CD4-positive, alpha-beta T cell (primary cell): ENCODE measurements at places on chromosomes 5 and 9.

DNA sequence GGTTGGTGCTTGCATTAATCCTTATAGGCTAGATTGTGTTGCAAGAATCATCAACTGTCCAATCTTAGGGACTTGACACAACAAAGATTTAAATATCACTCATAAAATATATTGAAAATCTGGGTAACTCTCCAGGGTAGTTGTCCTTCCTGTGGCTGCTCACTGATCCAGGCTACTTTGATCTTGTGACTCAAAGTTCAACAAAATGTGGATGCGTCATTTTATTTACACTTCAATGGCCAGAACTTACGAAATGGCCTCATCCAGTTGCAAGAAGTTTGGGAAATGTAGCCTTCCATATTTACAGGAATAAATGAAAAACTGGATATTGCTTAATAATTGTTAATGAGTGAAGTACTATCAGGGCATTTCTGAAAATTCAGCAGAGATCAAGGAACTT is 235.5 kb upstream of the ACTBL2 start:
- no peak for DNase-seq

GRCh38 chr5:127025467-127025866 is 4.9 kb downstream of the MARCHF3 start:
- DNase-seq, result no peak

DNA sequence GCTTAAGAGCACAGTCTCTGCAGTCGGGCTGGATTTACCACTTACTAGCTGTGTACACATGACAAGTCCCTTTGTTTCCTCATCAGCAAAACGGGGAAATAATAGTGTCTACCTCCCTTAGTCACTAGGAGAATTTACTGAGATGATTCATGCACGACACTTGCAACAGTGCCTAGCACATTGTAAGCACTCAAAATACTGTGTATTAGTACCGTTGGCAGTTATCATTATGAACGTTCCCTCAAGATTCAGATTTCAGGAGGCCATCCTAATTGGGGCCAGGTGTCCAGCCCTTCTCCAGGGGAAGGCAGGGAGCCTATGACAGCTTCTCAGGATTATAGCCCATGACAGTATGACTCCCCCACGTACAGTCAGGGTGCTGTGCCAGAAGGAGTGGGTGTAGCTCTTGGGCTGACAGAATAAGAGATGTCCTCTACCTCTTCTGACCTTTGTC is 164.3 kb downstream of the DOCK2 start:
- DNase-seq, result no peak

- no peak for DNase-seq
Measured at GRCh38 chr5:159576902-159577301, 246.6 kb upstream of the IL12B start.

DNA sequence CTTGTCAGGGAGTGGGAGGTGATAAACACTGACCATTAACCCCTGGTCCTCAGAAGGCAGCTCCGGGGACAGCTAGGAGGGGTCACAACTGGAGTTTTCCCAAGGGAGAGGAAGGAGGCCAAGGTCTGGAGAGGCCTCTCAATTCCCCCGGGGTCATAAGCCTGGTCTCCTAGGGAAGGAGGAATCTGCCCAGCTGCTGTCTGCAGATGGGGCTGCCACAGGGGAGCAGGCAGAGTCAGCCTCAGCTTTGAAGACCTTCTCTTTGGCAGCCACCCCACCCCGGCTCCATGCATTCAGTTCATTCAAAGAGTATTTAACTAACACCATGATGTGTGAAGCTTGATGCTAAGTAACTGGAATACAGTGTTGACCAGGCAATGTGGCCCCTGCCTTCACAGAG is 74.6 kb upstream of the HSPA9 start:
- DNase-seq, result no peak

GRCh38 chr5:150297934-150298595 is 4.6 kb downstream of the ARSI start:
- no peak for DNase-seq

- DNase-seq, result no peak
Measured at GRCh38 chr5:37722236-37723161, 117.3 kb downstream of the GDNF start.

DNA sequence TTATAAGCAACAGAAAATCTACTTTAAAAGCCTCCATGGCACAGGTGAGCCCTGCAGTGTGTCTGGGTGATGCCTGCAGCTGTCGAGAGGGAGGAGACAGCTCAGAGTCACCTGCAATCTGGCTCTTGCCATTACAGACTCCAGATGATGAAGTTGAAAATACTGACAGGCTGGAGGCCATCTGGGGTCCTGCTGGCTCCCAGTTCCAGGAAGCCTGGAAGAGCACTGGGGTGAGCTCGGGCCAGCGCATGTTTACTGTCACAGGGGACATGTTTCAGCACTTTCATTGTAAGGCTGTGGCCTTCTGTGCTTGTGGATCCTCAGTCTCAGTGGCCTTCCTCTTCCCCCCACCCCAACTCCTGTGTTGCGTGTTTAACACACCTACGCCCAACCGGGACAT is 28.4 kb downstream of the CEL start:
- DNase-seq, result no peak

DNA sequence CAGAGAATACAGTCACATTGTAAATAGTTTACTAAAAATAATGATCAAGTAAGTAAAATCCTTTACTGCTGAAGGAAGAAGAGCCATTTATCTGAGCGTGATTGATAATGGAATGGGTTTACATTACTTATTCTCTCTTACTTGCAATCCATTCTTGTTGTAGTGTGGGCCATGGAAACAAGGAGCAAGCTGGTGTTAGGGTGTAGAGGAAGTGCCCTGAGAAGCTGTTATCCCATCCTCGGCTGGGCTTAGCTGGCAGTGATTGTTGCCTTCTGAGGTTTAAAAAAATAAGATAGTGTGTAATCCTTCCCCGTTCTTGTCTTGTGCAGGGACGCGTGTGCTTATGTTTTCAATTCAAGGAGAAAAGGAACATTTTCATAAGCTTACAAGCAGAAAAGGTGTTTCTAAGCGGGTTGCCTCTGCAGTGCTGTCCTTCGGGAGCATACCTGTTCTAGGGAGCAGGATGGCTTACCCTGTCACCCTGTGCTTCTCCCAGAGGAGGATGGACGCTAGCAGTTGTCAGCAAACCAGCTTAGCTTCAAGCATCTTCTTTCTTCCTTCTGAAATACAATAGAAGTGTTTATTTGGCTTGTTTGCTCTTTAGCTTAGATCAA is 188.3 kb downstream of the ARHGEF28 start:
- DNase-seq, result no peak

DNA sequence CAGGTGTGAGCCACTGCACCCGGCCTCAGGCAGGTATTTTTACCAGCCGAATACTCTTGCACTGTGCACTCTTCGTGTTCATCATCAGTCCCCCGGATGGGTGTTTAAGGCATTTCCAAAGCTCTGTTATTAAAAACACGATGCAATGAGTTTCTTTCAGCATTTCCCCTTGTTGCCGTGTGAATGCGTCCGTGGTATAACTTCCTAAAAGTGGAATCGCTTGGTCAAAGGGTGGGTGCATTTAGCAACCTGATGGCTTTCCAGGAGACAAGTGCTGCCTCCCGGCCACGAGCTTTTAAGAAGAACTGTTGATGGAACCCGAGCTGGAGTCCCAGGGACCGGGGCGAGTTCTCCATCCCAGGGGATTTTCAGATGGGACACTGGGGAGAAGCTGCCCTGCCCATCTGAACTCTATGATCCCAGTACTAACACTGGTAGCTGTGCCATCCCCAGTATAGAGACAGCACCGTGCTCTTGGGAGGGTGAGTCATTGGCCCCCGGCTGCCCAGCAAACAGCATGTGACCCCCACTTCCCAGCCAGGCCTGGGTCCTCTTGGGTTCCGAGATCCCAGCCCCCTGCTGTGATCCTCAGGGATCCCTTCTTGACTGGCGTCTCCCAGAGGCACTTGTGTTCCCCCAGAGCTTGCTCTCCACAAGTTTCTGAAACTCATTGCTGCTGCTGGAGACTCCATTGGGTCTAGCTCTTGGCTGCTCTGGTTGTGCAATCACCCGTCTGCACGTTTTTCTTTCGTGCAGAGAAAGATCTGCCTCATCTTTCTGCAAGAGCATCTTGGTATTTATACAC is 169.5 kb upstream of the IER5L start:
- no peak for DNase-seq

GRCh38 chr9:18622186-18622836 is 148.4 kb downstream of the ADAMTSL1 start:
- no peak for DNase-seq

DNA sequence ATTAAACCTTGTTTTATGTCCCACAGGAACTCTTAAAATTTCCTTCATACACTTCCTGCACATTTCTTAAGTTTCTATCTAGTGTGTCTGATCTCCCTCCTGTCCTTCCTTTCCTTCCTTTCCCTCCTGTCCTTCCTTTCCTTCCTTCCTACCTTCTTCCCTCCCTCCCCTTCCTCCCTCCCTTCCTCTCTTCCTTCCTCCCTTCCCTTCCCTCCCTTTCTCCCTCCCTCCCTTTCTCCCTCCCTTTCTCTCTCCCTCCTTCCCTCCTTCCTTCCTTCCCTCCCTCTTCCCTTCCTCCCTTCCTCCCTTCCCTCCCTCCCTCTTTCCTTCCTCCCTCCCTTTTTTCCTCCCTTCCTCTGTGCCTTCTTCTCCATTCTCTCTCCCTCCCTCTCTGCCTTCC is 414.9 kb downstream of the ENC1 start:
- DNase-seq, result no peak
